CD4-positive, alpha-beta T cell treated with Interleukin-17A for 4 hours (primary cell): ENCODE measurements at places on chromosomes 2 and 18.

DNA sequence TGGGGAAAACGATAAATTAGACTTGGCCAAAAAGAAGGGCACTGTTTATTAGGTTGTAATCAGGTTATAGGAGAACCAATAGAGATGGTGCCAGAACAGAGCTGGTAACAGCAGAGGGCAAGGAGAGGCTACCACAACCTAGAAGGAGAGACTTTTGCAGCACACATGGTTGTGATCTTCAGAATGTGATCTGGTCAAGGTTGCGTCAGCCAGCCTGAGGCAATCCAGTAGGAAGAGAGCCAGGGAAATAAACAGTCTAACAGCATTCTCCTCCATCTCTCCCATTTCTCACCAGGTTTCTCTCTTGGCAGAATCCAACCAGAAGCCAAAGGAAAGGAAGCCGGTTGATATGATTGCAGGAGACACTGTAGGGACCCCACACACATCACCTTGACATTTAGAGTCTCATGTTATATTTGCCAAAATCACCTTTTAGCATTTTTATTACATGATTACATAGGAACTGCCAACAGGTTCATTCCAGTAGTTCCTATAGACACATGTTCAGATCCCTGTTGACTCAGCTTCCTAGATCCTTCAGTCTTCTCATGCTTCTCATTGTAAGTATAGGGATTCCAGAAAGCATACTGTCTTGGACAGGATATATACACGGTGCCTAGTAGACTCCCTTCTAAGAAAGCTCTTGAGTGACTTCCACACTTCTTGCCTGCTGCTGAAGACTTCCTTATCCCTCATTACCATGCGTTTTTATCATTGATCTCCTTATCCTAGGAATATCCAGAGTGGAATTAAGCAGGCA, 17.6 kb upstream of the SPATS2L start:
- no peak for DNase-seq

- peak; percentile 35 for DNase-seq
These were observed 68.1 kb upstream of the PELI1 start for GRCh38 chr2:64212346-64212745.

- no peak for DNase-seq
These were observed 435.4 kb downstream of the EIPR1 start for GRCh38 chr2:2942225-2942624.

GRCh38 chr2:190911813-190912212, 31.2 kb downstream of the GLS start:
- no peak for DNase-seq

- DNase-seq, result no peak
These were observed 15.8 kb upstream of the RTTN start for GRCh38 chr18:70221156-70221914.

DNA sequence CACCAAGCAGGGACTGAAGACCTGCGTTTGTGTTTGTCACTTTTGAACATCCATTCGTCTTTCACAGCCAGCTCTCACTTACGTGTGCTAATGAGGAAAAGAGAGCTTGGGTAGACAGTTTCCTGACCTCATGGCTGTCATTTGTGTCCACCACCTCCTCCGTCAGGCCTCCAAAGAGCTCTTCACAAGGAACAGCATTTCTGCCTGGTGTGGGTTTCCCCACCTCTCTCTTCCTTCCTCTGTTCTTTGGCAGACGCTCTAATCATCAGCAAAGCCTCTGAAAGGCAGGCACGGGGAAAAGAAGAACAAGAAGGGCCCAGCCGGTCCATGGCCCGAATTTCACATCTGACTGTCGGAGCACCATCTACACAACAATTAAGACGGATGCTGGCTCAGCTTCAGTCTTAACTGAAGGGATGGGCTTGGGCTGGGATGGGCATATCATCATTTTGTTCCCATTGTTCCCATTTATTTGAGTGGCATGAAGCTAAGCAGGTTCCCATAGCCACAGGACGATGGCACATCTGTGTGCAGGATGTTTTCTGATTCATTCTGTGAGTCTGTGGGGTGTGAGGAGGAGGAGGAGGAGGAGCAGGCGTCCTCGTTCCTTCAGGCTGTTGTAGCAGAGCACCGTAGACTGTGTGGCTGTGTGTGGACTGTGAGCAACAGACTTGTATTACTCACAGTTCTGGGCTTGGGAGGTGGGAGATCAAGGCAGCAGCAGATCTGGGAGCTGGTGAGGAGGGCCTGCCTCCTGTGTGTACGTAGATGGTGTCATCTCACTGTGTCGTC, 66.4 kb downstream of the TSHZ1 start:
- no peak for DNase-seq

GRCh38 chr2:143545059-143545948, 416.1 kb downstream of the ARHGAP15 start:
- DNase-seq, result peak; percentile 21

GRCh38 chr2:202025816-202026215, 7.8 kb upstream of the FZD7 start:
- no peak for DNase-seq

- DNase-seq, result no peak
These were observed 1229.1 kb upstream of the ACVR2A start for GRCh38 chr2:146615778-146616177.

GRCh38 chr2:181810823-181811695, 80.5 kb upstream of the ITPRID2 start:
- DNase-seq, result no peak

DNA sequence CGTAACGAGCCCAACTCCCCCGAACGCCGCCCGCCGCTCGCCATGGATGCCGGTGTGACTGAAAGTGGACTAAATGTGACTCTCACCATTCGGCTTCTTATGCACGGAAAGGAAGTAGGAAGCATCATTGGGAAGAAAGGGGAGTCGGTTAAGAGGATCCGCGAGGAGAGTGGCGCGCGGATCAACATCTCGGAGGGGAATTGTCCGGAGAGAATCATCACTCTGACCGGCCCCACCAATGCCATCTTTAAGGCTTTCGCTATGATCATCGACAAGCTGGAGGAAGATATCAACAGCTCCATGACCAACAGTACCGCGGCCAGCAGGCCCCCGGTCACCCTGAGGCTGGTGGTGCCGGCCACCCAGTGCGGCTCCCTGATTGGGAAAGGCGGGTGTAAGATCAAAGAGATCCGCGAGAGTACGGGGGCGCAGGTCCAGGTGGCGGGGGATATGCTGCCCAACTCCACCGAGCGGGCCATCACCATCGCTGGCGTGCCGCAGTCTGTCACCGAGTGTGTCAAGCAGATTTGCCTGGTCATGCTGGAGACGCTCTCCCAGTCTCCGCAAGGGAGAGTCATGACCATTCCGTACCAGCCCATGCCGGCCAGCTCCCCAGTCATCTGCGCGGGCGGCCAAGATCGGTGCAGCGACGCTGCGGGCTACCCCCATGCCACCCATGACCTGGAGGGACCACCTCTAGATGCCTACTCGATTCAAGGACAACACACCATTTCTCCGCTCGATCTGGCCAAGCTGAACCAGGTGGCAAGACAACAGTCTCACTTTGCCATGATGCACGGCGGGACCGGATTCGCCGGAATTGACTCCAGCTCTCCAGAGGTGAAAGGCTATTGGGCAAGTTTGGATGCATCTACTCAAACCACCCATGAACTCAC, 673 bp downstream of the PCBP1 start:
- peak; percentile 56 for DNase-seq

GRCh38 chr2:23606968-23607367, 222.0 kb downstream of the KLHL29 start:
- DNase-seq, result no peak

DNA sequence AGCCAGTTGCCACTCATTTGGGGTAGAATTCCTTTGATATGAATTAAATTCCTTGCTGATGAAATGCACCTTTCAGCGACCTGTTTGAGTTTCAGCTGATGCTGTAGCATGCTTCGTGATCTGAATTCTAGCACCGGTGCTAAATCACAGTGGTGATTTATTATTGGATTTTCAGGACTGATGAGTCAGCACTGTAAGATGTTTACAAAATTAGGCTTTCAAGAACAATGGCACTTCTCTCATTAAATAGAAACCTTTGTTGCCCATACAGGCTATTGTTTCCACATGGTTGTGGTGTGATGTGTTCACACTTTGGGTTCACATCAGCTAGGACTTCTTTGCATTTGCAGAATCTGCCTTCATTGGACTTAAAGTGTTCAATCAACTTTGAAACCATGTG, 687.7 kb downstream of the ARHGAP15 start:
- no peak for DNase-seq

DNA sequence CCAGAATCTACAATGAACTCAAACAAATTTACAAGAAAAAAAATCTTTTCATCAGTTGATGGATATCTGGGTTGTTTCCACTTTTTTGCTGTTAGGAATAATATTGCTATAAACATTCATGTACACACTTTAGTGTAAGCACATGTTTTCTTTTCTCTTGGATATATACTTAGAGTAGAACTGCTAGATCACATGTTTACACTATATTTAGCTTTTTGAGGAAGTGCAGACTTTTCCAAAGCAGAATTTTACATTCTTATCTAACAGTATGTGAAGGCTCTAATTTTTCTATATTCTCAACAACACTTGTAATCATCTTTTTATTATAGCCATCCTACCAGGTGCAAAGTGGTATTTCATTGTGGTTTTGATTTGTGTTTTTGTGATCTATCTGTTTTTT, 103.6 kb upstream of the RMP24 start:
- no peak for DNase-seq

- no peak for DNase-seq
These were observed 70.2 kb downstream of the AOX1 start for GRCh38 chr2:200655918-200656580.

DNA sequence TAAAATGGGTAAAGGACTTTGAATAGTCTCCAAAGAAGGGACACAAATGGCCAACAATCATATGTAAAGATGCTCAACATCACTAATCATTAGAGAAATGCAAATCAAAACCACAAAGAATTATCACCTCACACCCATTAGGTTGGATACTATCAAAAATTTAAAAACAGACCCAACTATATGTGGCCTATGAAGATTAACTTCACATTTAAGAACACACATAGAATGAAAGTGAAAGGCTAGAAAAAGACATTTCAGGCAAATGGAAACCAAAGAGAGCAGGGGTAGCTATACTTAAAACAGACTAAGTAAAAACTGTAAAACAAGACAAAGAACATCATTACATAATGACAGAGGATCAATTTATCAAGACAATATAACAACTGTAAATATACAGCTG, 53.5 kb upstream of the ASPRV1 start:
- no peak for DNase-seq

DNA sequence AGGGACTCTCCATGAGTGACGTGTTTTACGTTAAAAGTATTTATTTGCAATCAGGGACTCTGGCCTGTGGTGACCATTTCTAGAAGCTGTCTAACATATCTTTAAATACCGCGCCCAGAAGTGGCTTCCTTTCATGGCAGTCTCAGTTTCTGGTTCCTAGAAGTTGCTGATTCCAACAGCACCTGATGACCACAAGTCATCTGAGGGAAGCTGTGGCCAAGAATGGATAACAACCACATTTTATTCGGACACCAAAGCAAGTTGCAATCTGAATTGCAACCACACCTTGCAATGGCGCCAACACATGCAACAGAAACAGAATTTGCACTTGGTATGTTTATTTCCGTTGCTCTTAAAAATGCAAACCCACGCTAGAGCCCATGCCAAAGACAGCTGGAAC, 33.1 kb downstream of the MEX3C start:
- no peak for DNase-seq

DNA sequence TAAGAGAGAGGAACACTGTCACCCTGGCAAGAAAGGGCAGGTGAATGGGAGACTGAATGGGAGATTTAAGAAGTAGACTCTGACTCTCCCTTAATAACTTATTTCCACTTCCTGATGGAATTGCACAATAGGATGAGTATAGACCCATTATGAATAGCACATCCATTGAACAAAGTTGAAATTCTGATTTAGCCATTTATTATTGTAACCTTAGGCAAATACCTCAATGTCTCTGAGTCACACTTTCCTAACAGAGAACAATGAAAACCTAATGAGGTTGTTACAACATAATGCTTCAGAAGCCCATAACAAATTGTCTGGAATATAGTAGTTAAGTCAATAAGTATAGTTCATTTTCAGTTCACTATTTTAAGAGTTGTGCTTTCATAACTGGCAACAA, 78.9 kb downstream of the NRXN1 start:
- DNase-seq, result no peak

- DNase-seq, result no peak
These were observed 6.8 kb downstream of the ESPNL start for GRCh38 chr2:238106698-238107524.

- no peak for DNase-seq
These were observed 81.2 kb downstream of the ADD2 start for GRCh38 chr2:70686577-70687460.

DNA sequence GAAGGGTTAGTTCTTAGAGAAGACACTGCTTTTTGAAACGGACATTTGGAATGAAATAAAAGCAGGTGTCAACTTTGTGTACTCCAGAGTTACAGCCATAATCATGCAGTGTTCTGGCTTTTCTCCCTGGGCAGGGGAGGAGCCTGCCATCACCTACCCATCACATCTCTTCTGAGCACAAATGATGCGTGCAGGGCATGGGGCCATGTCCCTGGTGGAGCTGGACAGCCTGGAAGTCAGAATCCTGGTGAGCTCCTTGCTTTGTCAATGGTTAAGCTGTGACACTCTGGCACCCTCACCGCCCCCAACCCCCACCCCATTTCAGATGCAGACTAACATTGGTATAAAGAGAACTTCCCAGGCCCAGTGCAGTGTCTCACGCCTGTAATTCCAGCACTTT, 53.1 kb downstream of the PDCL3 start:
- DNase-seq, result no peak

DNA sequence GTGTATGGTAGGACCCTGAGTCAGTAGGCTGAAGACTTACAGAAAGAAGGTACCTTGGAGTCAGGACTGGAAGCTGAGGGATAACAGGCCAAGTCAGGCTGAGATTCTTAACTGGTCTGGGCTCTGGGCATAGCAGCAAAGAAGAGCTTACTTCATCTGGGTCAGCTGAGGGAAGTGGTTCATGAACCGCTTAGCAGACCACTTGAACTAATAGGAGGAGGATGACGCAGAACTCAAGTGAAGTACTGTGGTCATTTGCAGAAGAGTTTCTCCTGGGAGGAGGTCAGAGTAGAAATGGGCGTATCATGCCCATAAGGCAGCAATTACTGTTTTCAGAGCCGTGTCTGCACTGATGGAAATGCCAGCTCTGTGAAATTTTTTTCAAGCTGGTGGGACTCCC, 164.5 kb downstream of the LCLAT1 start:
- DNase-seq, result no peak

DNA sequence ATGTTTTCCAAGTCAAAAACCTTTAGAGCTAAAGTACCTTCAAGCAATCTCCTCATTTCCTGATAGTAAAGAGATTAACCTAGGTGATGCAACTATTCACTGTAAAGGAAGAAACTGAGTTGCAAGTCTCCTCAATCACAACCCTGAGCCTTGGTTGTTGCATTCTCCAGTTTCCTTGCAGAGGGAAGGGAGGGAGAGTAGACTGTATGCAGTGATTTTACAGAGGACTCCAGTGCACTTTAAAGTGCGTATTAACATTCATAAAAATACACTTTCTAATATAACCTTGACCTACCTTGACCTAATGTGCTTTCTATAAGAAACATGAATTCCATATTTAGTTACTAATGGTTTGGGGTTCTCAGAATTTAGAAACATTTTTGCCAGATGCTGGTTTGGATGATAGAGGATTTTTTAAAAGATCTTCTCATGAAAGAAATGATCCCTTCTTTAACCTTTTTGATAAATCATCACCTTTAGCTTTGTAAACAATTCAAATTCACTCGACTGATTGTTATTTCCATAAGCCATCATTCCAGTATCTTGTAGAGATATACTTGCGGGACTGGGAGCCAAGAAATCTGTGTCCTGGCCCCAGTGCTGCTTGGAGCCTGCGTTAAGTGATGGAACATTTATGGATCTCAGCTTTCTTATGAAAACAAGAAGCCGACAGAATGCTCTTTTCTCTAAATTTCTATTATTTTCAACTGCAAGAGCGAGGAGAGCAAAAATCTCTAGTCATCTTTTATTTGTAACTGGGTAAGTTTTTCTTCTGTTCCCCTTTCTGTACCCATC, 228.3 kb downstream of the ZNF521 start:
- DNase-seq, result no peak
